ENCODE measurements at places on chromosomes 2 and 18.

GRCh38 chr2:25336383-25336841 lies 5.3 kb downstream of the DNMT3A start:
- no peak for DNase-seq
- H3K27me3 ChIP-seq, result no peaks in the 10 kb centered on the region
- H3K36me3 ChIP-seq, result no peaks in the 10 kb centered on the region
- peaks cover 2% of the 10 kb centered on the region for H3K4me1 ChIP-seq
- H3K4me3 ChIP-seq, result no peak overlapping the region

GRCh38 chr2:201854221-201854801 lies 48.0 kb downstream of the CDK15 start:
- H3K27ac ChIP-seq, result peak overlapping the region; percentile 83
- H3K36me3 ChIP-seq, result no peaks in the 10 kb centered on the region
- DNase-seq, result peak; percentile 96

DNA sequence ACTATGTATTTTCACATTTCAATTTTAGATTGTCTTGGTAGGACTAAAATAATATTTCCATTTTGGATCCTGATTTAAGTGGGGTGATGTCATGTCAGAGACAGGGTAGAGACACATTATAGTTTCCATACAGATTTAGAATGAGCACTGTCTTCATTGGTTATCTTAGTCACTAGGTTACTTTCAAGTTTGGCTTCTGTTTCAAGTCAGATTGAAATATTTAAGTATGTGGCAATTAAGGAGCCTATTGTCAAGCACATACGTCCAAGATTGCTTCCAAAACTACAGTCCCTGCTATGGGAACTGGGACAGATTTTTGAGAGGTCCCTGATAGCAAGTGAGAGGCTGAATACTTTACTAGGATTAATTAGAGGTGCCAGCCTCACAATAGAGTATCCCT lies 89.2 kb upstream of the FAM117B start:
- H3K36me3 ChIP-seq, result no peaks in the 10 kb centered on the region
- H3K4me3 ChIP-seq, result no peak overlapping the region
- no peak for DNase-seq
- H3K4me1 ChIP-seq, result no peaks in the 10 kb centered on the region
- H3K27ac ChIP-seq, result no peak overlapping the region
- H3K27me3 ChIP-seq, result no peaks in the 10 kb centered on the region

- no peak overlapping the region for H3K27ac ChIP-seq
- DNase-seq, result no peak
- no peak overlapping the region for H3K4me3 ChIP-seq
Observed at GRCh38 chr2:98555696-98556095, 52.6 kb downstream of the COA5 start.

GRCh38 chr18:3985020-3985419 lies 470.1 kb downstream of the DLGAP1 start:
- peak overlapping the region; percentile 40 for H3K27ac ChIP-seq
- DNase-seq, result peak; percentile 11
- no peaks in the 10 kb centered on the region for H3K27me3 ChIP-seq
- H3K4me1 ChIP-seq, result peaks cover 8% of the 10 kb centered on the region
- H3K36me3 ChIP-seq, result no peaks in the 10 kb centered on the region

DNA sequence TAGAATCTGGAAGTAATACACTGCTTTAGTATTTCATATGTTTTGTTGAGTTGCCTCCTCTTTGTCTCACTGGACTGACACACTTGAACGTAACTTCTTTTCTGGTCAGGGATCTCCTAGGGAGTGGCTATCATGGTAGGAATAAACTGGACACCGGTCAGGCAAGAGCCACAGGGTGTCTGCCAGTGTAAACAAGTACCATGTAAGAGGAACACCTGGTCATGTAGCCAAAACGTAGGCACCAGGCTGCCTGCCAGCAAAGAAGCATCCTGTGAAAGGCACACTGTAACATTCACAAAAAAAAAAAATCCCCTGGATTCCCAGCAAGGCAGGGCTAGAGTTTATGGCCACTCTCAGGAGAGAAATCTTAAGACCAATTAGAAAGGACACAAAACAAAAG lies 372.8 kb upstream of the RND3 start:
- no peak for DNase-seq
- H3K4me1 ChIP-seq, result no peaks in the 10 kb centered on the region
- no peaks in the 10 kb centered on the region for H3K27me3 ChIP-seq

DNA sequence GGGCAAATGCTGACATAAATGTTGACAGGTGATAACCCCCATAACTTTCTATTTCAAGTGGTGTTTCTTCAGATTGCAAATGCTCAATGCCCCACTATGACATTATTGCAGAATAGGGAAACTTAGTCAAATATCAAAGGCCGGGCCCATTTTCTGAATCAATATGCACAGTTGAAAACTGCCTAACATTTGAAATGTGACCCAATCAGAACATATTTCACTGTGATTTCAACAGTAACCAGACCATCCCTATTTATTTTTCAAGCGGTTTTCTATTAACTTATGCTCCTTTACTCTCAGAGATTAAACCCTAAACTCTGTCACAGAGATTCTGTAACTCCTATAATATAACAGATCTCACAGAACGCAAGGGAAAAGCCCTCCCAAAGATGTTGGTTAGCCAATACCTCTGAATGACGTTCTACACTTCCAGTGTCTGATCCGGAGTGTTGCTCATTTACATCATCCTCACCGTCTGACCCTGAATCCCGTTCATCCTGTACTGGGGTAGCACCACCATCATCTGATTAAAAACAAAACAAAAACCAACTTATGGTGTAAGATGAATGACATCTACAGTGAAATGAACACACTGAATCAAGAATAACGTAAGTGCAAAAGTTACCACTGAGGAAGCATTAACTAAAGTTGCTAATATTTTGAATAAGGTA lies 2.9 kb downstream of the IWS1 start:
- H3K27me3 ChIP-seq, result no peaks in the 10 kb centered on the region
- H3K4me3 ChIP-seq, result no peak overlapping the region
- DNase-seq, result no peak
- peaks cover 1% of the 10 kb centered on the region for H3K36me3 ChIP-seq

GRCh38 chr2:198657512-198658121 lies 800.1 kb downstream of the SATB2 start:
- H3K4me3 ChIP-seq, result no peak overlapping the region
- no peaks in the 10 kb centered on the region for H3K36me3 ChIP-seq
- peak; percentile 41 for DNase-seq
- H3K27me3 ChIP-seq, result no peaks in the 10 kb centered on the region

GRCh38 chr2:82790206-82791021 lies 1668.7 kb downstream of the SUCLG1 start:
- DNase-seq, result peak; percentile 91
- H3K36me3 ChIP-seq, result no peaks in the 10 kb centered on the region
- no peak overlapping the region for H3K4me3 ChIP-seq
- no peaks in the 10 kb centered on the region for H3K4me1 ChIP-seq
- no peak overlapping the region for H3K27ac ChIP-seq
- no peaks in the 10 kb centered on the region for H3K27me3 ChIP-seq

DNA sequence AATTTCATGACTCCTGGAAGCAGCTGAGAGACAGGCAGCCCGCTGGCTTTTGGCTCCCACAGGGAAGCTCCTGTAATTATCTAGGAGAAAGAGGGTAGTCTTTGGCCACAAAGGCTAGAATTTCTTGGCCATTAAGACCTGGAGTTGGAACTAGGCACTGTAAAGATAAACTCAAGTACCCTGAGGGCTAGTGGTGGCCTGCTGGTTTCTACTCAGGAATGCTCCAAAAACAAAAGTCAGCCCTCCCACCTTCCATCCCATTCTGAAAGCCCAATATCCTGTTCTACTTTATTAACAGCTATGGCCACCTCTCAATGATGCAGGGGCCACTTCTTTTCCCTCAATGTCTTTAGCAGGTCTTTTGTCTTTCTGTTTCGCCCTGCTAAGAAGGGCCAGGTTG lies 34.0 kb upstream of the CYP26B1 start:
- DNase-seq, result no peak
- H3K4me3 ChIP-seq, result no peak overlapping the region
- no peak overlapping the region for H3K27ac ChIP-seq
- no peaks in the 10 kb centered on the region for H3K4me1 ChIP-seq
- H3K36me3 ChIP-seq, result peaks cover 1% of the 10 kb centered on the region

GRCh38 chr18:42373584-42373983 lies 418.6 kb downstream of the PIK3C3 start:
- DNase-seq, result no peak
- H3K27ac ChIP-seq, result no peak overlapping the region

Data from fibroblast of lung (primary cell).